ENCODE measurements at places on chromosomes 2 and 18.

GRCh38 chr2:20428717-20429490 lies 18.0 kb upstream of the RHOB start:
- peak; percentile 31 for DNase-seq

GRCh38 chr2:120703330-120703994 lies 32.2 kb upstream of the GLI2 start:
- DNase-seq = no peak

DNA sequence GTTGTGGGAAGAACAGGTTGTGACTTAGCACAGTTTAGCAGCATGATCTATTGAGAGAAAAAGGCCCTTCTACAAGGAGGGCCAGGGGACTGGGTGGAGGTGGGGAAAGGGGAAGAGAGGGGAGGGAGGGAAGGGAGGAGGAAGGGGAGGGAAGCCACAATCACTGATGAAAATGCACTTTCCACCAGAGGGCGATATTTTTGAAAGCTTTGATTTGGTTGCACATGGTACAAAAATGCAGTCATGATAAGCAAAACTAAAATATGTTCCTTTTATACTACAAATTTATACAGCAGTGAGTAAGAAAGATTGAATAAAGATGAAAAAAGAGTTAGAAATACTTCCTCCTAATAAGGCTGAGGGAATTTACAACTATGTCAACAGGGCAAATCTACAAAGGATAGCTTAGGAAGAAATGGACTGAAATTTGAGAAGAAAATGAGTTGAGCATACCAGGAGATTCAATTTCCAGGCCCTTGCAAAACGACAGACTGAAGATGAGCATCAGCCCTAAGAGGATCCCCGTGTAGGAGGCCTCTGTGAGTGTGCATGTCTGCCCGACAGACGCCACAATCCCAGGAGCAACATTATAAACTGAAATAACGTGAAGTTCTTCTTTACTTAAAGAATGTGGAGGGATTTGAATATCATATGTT lies 17.2 kb downstream of the SH3YL1 start:
- no peak for DNase-seq

- no peak for DNase-seq
These were observed 1661.9 kb upstream of the PIK3C3 start for GRCh38 chr18:40292985-40293710.

DNA sequence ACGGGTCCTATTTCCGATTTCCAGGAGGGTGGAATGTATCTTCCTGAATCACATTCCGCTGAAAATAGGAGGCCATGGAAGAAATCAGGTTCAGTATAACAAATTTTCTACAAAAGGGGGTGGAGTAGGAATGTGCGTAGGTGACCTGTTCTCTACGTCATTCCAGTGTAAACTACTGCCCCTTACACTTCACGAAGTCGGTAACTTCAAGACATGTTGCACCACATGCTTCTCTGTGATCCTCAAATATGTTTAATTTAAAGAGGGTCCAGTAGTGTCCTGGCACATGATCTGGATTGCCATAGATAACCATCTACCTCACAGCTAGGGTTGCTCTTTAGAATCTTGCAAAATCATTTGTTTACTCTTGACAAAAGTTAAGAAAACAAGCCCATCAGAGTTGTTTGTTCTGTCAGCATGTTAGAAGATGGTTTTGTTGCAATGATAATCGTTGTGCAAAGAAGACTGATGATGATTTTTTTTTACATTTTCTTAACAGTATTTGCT lies 7.5 kb upstream of the CPS1 start:
- no peak for DNase-seq

- no peak for DNase-seq
These were observed 24.6 kb downstream of the CUL3 start for GRCh38 chr2:224560549-224560948.

GRCh38 chr2:191190861-191191552 lies 40.2 kb upstream of the STAT4 start:
- no peak for DNase-seq

- no peak for DNase-seq
These were observed 31.5 kb upstream of the TANC1 start for GRCh38 chr2:158936978-158937377.

DNA sequence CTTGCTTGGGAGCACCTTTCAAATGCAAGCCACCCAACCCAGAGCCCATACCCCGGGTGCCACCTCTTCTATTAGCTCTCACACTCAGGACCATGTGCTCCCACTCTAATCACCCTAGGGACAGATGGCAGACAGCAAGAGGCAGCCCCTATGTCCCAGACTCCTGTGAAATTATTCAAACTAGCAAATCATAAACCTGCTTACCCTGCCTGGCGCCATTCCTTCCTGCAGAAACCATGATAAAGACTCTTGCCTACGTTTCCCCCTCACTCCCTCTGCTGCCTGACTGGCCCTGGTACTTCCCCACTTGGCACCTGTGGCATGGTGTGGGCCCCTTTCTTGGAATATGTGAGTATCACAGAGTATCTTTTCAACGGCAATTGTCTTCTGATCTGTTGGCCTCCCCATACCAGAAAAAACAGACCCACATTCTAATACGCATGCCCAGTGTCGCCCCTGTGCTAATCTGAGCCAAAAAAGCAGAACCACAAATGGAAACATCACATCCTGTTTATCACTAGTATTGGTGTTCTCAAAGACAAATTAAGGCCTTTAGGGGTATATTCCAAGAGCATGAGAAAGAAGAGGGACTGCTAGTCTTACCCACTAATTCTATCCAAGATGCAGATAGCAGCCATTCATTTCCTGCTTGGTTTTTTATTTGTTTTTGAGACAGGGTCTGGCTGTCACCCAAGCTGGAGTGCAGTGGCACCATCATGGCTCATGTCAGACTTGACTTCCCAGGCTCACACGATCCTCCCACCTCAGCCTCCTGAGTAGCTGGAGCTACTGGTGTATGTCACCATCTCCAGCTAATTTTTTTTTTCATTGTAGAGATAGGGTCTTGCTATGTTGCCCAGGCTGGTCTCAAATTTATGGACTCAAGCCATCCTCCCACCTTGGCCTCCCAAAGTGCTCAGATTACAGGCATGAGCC lies 44.1 kb upstream of the TTC39C start:
- DNase-seq = no peak

DNA sequence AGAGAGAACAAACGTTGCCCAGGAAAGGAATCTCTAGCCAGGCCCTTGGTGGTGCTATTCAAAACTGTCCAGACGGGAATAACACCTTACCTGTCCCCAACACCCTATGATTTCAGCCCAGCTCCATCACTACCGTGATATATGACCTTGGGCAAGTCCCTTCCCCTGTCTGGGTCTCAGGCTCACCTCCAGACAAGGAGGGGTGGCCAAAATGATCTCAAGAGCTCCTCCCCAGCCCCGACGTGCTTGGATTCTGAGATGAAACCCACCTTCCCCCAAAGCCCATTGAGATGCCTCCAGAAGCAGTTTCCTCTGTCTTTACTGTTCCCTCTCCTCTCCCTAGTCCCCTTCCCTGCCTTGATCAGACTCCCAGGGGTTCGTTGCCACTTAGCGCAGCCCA lies 1.5 kb downstream of the KCNK3 start:
- DNase-seq = no peak

DNA sequence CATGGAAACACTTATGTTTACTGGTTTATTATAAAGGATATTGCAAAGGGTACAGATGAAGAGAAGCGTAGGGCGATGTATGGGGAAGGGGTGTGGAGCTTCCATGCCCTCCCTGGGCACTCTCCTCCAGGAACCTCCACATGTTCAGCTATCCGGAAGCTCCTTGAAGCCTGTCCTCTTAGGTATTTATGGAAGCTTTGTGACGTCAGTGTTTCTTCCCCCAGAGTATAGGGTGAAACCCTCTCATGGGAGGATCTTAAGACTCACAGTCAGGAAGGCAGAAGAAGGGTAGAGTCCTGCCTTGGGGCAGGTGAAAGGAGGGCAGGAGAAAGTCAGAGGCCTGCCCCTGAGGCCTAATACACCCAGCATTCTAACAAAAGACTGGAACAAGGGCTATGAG lies 61.3 kb upstream of the CREB1 start:
- DNase-seq = no peak

- no peak for DNase-seq
These were observed 41.2 kb downstream of the KYNU start for GRCh38 chr2:142918624-142919023.

DNA sequence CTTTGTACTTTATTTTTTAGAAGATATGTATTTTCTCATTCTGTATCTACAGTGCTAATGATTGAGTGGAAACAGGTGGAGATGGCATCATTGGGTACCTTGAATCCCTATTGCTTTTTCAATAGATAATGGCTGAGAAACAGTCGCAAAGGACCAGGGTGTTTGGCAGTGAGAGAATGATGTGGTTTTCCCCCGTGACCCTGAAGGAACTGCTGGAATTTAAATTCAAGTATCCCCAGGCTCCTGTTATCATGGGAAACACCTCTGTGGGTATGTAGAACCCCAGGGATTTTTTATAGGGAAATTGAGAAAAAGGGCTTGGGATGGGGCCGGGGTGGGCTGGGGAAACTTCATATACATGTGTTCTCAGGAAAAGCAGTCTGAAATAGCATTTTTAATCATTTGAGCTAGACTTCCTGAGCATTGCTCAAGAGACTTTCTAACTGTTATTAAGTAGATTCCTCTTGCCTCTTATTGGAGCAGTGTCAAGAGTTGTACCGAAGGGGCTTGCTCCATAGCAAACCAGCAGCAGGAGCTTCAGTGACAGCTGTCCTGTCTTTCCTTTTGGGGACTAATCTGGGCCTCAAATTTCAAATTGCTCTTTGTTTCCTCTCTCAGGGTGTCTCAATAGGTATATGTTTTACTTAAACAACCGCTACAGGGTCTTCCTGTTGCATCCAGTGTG lies 18.9 kb downstream of the AOX1 start:
- no peak for DNase-seq

GRCh38 chr2:218894880-218895157 lies 14.2 kb downstream of the WNT10A start:
- no peak for DNase-seq

DNA sequence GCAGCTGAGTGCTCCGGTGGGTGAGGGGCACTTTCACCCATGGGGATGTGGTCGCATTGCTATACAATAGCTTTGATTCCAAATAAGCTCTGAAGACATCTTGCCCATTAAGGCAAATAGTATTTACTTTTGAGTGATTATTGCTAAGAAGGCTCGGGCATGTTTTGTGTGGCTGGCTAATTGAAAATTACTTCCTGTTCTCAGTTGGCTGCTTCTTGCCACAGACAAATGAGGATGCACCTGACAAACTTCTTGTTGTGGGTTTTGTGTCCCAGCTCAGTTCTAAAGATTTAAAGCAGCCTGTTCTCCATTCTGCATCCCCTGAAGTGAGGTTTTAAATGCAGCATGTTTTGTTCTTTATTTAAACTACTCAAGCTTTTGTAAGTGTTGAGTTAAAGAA lies 88.3 kb downstream of the KCNS3 start:
- DNase-seq = no peak

- no peak for DNase-seq
These were observed 23.1 kb upstream of the RAB31 start for GRCh38 chr18:9684881-9685614.

DNA sequence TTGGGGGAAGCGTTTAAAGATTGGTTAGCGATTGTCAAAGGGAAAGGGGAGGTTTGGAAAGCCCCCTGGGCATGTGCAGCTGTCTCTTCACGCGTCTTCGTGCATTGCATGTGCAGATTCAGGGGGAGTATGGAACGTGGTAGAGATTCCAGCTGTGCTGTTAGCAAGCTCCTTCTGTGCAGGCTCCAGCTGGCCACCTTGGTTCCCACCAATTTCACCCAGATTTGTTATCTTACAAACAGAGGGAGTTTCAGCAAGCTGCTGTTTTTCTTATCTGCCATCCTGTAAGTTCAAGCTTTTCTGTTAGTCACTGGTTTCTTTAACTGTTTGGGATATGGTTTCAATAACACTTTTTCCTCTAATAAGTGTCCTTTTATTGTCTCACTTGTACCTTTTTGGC lies 30.4 kb downstream of the FARP2 start:
- DNase-seq = no peak

GRCh38 chr2:239675826-239676715 lies 275.3 kb upstream of the HDAC4 start:
- peak; percentile 22 for DNase-seq

DNA sequence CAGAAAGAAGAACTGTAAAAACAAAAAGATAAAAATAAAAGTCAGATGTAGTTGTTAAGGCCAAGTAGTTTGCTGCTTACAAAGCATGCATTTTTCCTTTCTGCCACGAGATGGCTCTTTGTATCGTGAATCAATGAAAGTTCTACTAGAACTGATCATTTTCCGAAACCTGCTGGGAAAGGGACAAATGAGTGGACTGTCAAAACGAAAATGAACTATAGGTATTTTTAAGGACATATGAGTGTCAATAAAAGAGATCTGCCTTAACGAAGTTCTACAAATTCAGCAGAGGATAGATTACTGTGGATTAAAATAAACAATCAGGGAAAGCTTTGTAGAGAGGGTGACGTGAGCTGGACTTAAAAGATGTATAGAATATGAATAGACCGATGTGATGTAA lies 15.0 kb upstream of the ELOA2 start:
- DNase-seq = no peak

- no peak for DNase-seq
These were observed 272.8 kb downstream of the CYRIA start for GRCh38 chr2:16392647-16393499.

DNA sequence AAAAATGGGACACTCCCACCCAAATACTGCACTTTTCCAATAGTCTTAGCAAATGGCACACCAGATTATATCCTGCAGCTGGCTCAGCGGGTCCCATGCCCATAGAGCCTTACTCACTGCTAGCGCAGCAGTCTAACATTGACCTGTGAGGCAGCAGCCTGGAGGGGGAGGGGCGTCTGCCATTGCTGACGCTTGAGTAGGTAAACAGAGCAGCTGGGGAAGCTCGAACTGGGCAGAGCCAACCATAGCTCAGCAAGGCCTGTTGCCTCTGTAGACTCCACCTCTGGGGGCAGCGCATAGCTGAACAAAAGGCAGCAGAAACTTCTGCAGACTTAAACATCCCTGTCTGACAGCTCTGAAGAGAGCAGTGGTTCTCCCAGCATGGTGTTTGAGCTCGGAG lies 110.4 kb downstream of the CTIF start:
- DNase-seq = no peak

DNA sequence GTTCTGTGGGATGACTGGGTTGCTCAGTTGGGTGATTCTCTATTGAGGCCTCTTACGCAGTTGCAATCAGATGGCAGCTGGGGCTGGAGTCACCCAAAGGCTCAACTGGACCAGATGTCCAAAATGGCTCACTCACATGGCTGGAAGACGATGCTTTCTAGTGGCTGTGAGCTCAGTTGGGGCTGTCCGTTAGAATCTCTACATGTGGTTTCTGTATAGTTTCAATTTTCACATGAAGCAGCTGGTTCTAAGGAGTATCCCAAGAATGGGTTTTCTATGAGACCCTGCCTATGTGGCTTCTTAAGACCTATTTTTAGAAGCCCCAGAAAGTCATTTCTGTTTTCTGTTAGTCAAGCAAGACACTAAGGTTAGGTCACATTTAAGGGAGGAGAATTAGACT lies 4.4 kb downstream of the XRCC5 start:
- no peak for DNase-seq

- DNase-seq = no peak
These were observed 19.3 kb upstream of the TTR start for GRCh38 chr18:31572368-31572767.

- no peak for DNase-seq
These were observed 687.9 kb upstream of the SETBP1 start for GRCh38 chr18:43992741-43993140.
